Activated CD8-positive, alpha-beta memory T cell treated with anti-CD3 and anti-CD28 coated beads for 1 hour (primary cell): ENCODE measurements at places on chromosomes 5 and 9.

GRCh38 chr9:117555964-117556629 is 141.2 kb upstream of the ASTN2 start:
- no peak for DNase-seq

DNA sequence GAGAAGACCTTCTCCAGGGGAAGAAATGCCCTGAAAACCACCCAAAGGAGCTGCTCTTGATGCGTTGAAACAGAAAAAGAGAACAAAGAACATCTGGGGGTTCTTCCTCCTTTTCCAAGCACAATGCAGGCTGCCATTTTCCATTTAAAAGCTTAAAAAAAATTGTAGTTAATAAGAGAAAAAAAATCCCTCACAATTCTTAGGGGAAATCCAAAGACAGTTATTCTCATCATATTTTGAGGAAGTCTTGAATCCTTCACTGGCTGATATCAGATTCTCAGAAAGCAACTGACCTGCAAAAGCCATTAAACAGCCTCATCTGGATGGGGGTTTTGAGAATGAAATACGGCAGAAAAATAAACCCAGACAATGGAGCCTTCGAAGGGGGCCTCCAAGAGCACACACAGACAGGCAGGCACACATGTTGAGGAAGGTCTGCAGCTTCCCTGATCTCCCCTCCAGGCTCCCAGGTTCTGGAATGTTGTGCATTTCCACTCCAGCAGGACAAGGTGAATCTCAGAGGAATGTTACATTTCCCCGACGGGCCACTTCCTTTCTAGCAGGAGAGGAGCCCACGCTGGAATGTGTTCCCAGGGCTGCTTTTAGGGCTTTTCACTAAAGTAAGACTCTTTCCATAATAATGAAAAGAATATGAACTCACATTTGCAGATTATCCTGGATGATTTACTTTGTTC is 159.4 kb upstream of the S1PR3 start:
- no peak for DNase-seq

GRCh38 chr5:93385655-93386054 is 195.4 kb downstream of the NR2F1-AS1 start:
- DNase-seq: no peak

DNA sequence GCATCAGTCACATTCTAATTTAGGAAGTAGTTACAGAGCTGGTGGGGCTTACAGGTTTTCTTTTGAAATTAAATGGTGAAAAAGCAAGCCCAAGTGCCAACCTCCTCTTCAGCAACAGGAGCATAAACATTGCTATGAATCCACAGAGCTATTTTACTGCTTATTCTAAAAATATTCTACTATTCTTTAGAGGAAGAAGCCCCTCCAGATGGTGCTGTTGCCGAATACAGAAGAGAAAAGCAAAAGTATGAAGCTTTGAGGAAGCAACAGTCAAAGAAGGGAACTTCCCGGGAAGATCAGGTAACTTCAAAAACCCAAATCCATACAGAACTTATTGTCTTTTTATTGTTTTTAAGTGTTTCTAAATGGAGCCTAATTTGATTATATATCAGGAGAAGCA is 202.8 kb downstream of the CWC27 start:
- no peak for DNase-seq

DNA sequence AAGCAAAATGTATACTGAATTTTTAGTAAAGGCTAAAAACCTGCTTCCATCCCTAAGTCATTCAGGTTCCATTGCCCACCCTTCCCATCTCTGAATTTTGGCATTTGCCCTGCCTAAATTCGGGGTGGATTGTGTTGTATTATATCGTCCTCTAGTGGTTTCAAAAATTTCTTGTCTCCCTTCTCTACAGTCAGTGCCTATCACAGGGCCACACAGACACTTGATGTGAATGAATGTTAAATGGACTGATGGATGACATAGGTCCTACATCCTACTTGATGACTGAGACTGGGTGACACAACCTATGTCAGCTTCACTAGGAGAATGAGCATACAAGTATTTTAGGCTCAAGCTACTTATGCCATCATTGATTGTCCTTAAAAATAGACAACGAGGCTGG is 45.6 kb upstream of the SLC30A5 start:
- DNase-seq: no peak

GRCh38 chr5:65961633-65962032 is 35.3 kb downstream of the ERBIN start:
- no peak for DNase-seq

- no peak for DNase-seq
Measured at GRCh38 chr9:5899292-5899691, 8.6 kb downstream of the MLANA start.

- no peak for DNase-seq
Measured at GRCh38 chr9:104810421-104811339, 46.8 kb downstream of the NIPSNAP3B start.

DNA sequence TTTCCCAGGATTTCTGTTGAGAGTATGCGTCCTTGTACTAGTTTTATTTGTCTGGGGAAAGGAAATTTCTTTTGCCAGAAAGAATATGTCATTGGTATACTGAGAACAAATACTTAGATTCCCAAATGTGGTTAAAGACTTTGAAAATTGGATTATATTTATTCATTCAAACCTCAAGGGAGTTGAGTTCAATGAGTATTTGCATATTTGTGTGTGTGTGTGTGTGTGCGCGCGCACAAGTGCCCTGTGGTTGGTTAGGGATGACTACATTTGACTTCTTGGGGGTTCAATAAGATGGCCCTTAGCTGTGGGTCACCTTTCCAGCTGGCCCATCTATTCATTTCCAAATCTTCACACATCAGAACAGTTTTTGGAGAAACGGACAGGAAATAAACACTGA is 4.9 kb downstream of the RXFP3 start:
- DNase-seq: no peak
